AG08395 (cell line): ENCODE measurements at places on chromosomes 13 and 19.
A peak's percentile ranks its signal among the peaks of the same experiment; 100 is the strongest.

- DNase-seq, result peak; percentile 3
Observed at GRCh38 chr13:76293751-76294150, 592.5 kb downstream of the KCTD12 start.

DNA sequence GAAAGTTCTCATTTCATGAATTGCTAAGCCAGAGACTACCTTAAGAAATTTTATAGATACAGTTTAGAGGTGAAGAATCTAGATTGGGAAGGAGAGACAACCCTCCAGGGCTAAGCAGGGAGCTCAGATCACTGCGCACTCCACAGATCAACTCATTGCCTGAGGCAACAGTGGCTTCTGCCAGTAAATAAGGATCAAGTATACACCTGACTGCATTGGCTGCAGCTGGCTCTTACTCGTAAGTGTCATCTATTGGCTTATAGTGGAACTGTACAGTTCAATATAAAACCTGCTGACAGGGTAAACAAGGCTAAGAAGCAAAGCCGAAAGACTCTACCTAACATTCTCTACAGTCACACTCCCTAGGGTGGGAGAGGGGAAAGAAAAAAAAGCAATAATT is 18.0 kb upstream of the C1QTNF9B start:
- no peak for DNase-seq

GRCh38 chr13:109288151-109288709 is 498.2 kb downstream of the IRS2 start:
- no peak for DNase-seq

DNA sequence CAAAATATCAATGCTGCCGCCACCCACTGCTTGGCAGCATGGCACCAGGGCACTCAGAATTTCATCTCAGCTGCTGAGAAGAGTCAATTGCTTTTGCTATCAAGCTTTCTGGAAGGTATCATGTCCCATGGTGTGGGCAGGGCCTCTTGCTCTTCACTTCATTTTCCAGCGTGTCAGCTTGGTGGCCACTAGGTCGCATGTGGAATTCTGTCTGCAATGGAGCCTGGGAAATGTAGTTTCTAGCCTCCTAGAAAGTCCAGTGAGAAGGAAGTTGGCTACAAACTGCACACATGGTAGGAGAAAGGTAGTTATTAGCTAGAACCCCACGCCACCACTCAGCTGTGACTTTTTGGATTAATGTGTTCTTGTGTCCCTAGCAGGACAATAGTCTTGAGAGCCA is 105.3 kb downstream of the MYO16 start:
- DNase-seq, result no peak

GRCh38 chr19:36501973-36502372 is 12.6 kb upstream of the ZNF566 start:
- no peak for DNase-seq

- DNase-seq, result no peak
Observed at GRCh38 chr13:27842571-27842970, 50.3 kb downstream of the GSX1 start.

DNA sequence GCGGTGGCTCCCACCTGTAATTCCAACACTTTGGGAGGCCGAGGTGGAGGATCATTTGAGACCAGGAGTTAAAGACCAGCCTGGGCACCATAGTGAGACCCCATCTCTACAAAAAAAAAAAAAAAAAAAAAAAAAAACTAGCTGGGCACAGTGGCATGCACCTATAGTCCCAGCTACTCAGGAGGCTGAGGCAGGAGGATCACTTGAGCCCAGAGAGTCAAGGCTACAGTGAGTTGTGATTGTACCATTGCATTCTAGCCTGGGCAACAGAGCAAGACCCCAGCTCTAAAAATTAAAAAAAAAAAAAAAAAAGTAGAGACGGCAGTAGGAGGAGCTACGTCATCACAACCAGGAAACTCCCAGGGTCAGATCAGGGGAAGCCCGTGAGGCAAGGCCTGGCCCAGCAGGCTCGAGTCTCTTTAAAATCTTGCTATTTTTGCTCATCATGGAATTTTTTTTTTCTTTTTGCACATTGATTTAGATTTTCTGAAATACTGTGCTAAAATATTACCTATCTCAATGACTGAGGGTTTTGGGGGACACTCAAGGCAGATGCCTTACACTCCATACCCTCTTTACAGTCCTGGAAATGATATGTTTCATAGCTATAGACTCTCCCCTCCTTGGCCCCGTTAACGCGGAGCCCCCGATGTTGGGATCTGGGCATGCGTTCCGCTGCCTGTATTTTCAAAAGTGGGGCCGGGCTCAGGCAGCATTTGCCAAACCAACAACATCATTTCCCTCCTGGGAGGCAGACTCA is 44.4 kb upstream of the USE1 start:
- no peak for DNase-seq

DNA sequence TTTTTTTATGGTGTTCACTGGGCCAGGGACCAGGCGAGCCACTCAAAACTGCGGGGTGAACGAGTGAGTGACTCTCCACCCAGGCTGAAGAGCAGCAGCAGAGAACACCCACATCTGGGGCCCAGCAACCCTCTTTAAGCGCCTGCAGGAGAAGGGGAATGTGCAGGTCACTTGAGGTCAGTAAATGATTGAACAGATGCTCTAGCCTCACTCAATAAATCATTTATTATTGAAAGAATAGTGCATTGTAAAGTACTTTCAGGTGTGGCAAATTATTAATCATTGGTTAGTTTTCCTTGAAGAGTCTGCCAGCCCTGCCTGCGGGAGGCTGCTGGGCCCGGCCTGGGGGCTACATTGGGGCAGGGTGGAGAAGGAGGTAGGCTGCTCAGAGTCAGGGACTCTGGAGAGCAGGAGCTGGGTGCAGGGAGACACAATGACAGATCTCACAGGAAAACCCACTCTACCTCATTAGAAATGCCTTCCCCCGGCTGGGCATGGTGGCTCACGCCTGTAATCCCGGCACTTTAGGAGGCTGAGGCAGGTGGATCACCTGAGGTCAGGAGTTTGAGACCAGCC is 42.5 kb downstream of the ABCC4 start:
- DNase-seq, result no peak
